PC-9 (cell line): ENCODE measurements at places on chromosomes 2 and 18. TPM values are rescaled to one million over a fixed set of nuclear protein-coding genes. Genes with fewer than 3 reads are reported as not detected.

GALNT5 gene
- total RNA-seq, result 1.3 and 1.9 TPM in 2 replicates

FAM124B gene
- 0.17 and 0.60 TPM in 2 replicates for total RNA-seq

TEX44 gene
- total RNA-seq, result not detected in 2 replicates

TOGARAM2 gene
- 0.44 and 0.45 TPM in 2 replicates for total RNA-seq

- no peak overlapping the region for H3K27ac ChIP-seq
- no peaks in the 10 kb centered on the region for H3K36me3 ChIP-seq
- no peaks in the 10 kb centered on the region for H3K27me3 ChIP-seq
Observed at GRCh38 chr2:13651684-13652131, 935.0 kb downstream of the TRIB2 start.

DNA sequence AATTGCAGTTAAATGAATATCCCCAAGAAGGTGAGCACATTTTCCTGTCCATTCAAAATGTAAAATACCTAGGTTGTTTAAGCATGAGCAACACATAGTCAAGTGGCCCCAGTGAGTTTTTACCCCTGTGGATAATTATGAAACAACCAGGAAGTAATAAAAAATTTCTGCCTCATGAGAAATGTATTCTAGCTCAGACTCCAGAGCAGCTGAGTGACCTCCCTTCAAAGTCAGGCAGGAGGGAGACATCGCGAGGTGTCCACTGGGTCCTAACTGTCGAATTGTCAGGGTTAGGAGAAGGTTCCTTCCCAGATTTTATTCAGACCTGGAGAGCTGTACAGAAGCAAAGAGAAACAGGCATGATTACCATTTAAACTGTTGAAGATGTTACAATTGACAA, 416.6 kb upstream of the SMIM21 start:
- H3K4me1 ChIP-seq, result no peaks in the 10 kb centered on the region
- no peak overlapping the region for H3K27ac ChIP-seq
- H3K4me3 ChIP-seq, result no peak overlapping the region
- no peak for DNase-seq

DNA sequence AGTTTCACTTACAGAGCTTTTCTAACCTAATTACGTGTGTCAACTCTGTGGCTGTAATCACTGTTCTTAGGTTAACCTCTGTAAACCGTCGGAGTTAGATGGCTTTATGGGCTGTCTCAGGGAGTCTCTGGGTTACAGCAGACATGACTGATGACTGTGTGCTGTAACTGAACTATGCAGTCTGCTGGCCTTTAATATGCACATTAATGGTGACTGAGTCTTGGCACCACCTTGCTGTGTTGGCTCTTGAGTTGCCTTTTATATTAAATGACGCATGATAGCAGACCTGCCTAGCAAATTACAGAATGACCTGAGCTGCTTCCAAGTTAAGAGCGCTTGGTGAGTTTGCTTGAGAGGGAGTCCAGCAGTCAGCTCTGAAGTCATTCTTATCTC, 90.1 kb downstream of the ACKR3 start:
- no peak overlapping the region for H3K4me3 ChIP-seq
- no peak for DNase-seq
- H3K4me1 ChIP-seq, result peaks cover 29% of the 10 kb centered on the region

GRCh38 chr2:159553727-159554126, 62.6 kb downstream of the BAZ2B start:
- no peak for DNase-seq
- H3K4me3 ChIP-seq, result no peak overlapping the region
- no peaks in the 10 kb centered on the region for H3K4me1 ChIP-seq
- H3K27me3 ChIP-seq, result no peaks in the 10 kb centered on the region
- no peaks in the 10 kb centered on the region for H3K36me3 ChIP-seq

GRCh38 chr2:47234456-47234855, 79.3 kb upstream of the STPG4 start:
- H3K36me3 ChIP-seq, result no peaks in the 10 kb centered on the region
- H3K27me3 ChIP-seq, result no peaks in the 10 kb centered on the region
- no peak overlapping the region for H3K4me3 ChIP-seq
- no peak overlapping the region for H3K27ac ChIP-seq

DNA sequence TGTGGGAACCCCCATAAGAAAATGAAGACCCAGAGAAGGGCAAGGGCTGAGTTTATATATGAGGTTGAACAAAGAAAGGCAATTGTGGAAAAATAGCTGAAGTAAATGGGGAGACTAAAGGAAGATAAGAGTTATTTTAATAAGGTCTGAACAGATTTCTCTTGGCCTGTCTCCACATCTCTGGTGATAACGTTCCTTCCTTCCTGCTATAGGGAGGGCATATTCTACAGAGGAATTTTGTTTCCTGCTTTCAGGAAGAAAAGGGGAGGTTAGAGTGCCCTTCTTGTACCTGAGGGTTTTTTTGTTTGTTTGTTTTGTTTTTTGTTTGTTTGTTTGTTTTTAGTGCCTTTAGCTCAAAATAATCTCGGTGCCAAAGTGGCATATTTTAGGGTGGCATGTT, 31.6 kb downstream of the MOGAT1 start:
- no peak for DNase-seq
- peaks cover 6% of the 10 kb centered on the region; the same call in 1 of the 2 replicates for H3K4me1 ChIP-seq
- H3K36me3 ChIP-seq, result no peaks in the 10 kb centered on the region
- H3K27me3 ChIP-seq, result no peaks in the 10 kb centered on the region
- no peak overlapping the region for H3K27ac ChIP-seq

DNA sequence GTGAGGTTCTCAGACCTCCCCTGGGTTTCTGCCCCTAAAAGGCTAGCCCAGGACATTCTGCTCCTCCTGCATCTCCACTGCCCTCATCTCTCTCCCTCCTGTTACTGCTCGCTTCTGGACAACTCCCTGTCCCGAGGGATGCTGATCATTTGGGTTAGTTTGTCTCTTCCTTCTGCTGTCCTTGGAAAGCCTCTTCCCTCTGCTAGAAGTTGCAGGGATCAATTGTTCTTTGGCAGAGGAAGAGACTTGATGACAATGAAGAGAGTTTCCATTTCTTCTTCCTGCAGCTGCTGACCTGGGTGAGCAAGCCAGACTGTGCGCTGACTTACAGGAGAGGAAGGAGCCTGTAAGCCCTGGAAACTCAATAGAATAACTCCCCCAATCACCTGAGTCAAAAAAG, 68.9 kb downstream of the RDH14 start:
- no peak for DNase-seq
- no peaks in the 10 kb centered on the region for H3K36me3 ChIP-seq
- H3K4me1 ChIP-seq, result no peaks in the 10 kb centered on the region
- H3K27me3 ChIP-seq, result peaks cover 9% of the 10 kb centered on the region
- H3K27ac ChIP-seq, result no peak overlapping the region
- H3K4me3 ChIP-seq, result no peak overlapping the region

- no peak overlapping the region for H3K4me3 ChIP-seq
- peaks cover 55% of the 10 kb centered on the region for H3K27me3 ChIP-seq
- H3K4me1 ChIP-seq, result no peaks in the 10 kb centered on the region
- no peak overlapping the region for H3K27ac ChIP-seq
Observed at GRCh38 chr2:232521959-232522622, 1.9 kb downstream of the PRSS56 start.
